ENCODE measurements at places on chromosomes 7 and 10. TPM values are rescaled to one million over a fixed set of nuclear protein-coding genes. Genes with fewer than 3 reads are reported as not detected.

- peaks cover 47% of the 10 kb centered on the region for H3K4me1 ChIP-seq
- H3K36me3 ChIP-seq: no peaks in the 10 kb centered on the region
- no peak overlapping the region for H3K4me3 ChIP-seq
- DNase-seq: no peak
Observed at GRCh38 chr10:69327463-69328379, 49.4 kb downstream of the HK1 start.

DNA sequence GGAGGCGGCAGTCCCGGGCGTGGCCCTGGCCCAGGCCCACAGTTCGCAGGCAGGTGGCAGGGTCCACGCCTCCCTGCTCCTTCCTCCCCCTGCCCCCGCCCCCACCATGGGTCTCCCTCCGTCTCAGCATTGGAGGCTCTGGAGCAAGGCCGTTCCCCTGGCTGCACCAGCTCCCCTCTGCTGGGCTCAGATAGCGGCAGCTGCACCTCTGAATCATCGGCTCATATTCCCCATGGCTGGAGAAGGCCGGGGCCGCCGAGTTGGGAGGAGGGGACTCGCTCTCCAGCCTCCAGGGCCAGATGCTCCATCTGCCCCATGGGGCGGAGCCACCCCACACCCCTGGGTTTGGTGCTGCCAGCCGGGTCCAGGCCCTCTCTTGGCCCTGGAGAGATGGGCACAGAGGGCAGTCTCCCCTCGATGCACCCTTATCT lies 145.0 kb downstream of the ELFN1 start:
- no peak for DNase-seq
- no peak overlapping the region for H3K4me3 ChIP-seq

DNA sequence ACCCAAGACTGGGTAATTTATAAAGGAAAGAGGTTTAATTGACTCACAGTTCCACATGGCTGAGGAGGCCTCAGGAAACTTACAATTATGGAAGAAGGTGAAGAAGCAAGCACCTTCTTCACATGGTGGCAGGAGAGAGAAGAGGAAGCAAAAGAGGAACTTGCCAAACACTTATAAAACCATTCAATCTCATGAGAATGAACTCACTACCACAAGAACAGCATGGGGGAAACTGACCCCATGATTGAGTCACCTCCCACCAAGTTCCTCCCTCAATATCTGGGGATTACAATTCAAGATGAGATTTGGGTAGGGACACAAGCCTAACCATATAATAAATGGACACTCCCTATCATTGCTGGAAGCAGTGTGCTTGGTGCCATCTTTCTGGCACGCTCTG lies 506.3 kb downstream of the CALN1 start:
- no peaks in the 10 kb centered on the region for H3K4me1 ChIP-seq
- H3K27me3 ChIP-seq: peaks cover 34% of the 10 kb centered on the region
- no peak overlapping the region for H3K4me3 ChIP-seq
- no peaks in the 10 kb centered on the region for H3K36me3 ChIP-seq

GRCh38 chr10:76454506-76455140 lies 1023.2 kb downstream of the LRMDA start:
- no peaks in the 10 kb centered on the region for H3K27me3 ChIP-seq
- H3K36me3 ChIP-seq: no peaks in the 10 kb centered on the region
- no peak overlapping the region for H3K27ac ChIP-seq
- H3K4me1 ChIP-seq: peaks cover 11% of the 10 kb centered on the region

GRCh38 chr7:151110941-151111645 lies 24.8 kb downstream of the AGAP3 start:
- H3K4me1 ChIP-seq: peaks cover 26% of the 10 kb centered on the region
- H3K27ac ChIP-seq: no peak overlapping the region
- no peaks in the 10 kb centered on the region for H3K27me3 ChIP-seq
- no peak for DNase-seq
- no peak overlapping the region for H3K4me3 ChIP-seq

GIMAP8 gene
- not detected for total RNA-seq

CYP3A4 gene
- not detected for total RNA-seq

DNA sequence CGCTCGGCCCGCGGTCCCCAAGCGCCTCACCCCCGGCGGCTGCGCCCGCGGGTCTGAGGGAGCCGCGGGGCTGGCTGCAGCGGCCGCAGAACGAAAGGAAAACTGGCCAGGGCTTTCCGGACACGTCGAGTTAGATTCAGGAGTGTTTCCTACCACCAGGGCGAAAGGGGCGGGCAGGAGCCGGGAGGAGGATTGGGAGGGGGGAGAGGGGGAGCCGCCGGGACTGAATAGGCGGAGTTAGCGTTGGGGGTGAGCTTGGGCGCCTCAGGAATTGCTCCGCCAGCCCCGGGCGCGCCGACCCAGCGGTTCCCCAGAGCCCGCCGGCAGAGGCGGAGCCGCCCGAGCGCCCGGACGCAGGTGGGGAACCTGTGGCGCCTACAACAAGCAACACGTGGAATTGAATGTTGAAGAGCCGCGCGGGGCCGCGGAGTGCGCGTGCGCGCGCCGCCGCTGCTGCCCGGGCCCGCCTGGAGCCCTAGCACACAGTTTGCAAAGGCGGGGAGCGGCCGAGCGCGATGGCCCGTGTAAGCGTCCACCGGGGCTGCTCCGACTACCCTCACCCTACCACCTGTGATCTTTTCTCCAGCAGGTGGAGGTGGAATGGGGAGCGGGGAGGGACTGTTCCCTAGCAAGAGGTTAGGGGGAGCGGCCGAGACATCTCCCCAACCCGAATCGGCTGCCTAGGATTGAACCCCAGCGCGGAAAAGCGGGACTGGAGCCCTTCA lies at the start of gene CADPS2:
Gene CADPS2 (minus strand): TSS at position 104 of the 725 bp plus-strand sequence. CDS start 123 bp downstream, outside the sequence.
- H3K4me3 ChIP-seq: peak within 1 kb of the TSS; percentile 82
- H3K4me1 ChIP-seq: peaks cover 25% of the 10 kb centered on the region
- H3K27me3 ChIP-seq: peaks cover 43% of the 10 kb centered on the region
- H3K36me3 ChIP-seq: no peaks in the 10 kb centered on the region
- H3K27ac ChIP-seq: peak within 1 kb of the TSS; percentile 19

- no peak overlapping the region for H3K4me3 ChIP-seq
- peaks cover 29% of the 10 kb centered on the region for H3K27me3 ChIP-seq
- H3K4me1 ChIP-seq: no peaks in the 10 kb centered on the region
- no peak for DNase-seq
- no peaks in the 10 kb centered on the region for H3K36me3 ChIP-seq
- H3K27ac ChIP-seq: no peak overlapping the region
Observed at GRCh38 chr10:104822088-104822487, 181.0 kb downstream of the SORCS3 start.

GRCh38 chr7:139099172-139099947 lies 10.2 kb downstream of the ZC3HAV1 start:
- H3K4me1 ChIP-seq: peaks cover 11% of the 10 kb centered on the region
- no peaks in the 10 kb centered on the region for H3K27me3 ChIP-seq
- H3K27ac ChIP-seq: peak overlapping the region; percentile 30
- DNase-seq: no peak

WDR86 gene
- 274 TPM for total RNA-seq

GRCh38 chr7:88357781-88358525 lies 51.3 kb upstream of the STEAP4 start:
- DNase-seq: no peak
- H3K36me3 ChIP-seq: no peaks in the 10 kb centered on the region
- peaks cover 11% of the 10 kb centered on the region for H3K27me3 ChIP-seq
- no peak overlapping the region for H3K4me3 ChIP-seq

PTN gene
- 179 TPM for total RNA-seq

GSAP gene
- total RNA-seq: 18.4 TPM

SEMA4G gene
- total RNA-seq: 22.2 TPM

DNA sequence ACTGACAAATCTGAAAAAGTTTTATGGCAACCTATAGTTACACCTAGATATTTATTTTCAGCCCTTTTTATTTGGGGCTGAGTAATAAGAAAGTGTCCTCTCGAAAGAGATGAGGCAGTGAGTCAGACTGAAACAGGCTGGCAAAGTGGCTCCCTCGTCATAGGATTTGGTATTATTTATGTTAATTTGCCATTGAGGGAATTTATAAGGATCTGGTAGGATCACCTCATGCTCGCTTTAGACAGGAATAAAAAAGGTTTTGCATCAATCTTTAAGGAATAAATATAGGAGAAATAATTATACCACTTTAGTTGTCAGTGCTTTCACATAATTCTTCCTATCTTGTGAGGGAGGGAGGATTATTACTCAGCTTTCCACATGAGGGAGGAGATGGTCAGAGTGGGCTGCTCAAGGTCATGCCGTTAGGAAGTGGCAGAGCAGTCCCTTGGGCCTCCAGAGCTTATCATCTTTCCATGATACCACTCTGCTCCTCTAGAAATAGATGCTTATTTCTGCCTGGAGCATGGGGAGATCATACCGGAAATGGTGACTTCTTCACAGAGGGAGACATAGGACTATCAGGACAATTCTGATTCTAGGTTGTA lies 356.8 kb downstream of the GPR158 start:
- H3K4me3 ChIP-seq: no peak overlapping the region
- H3K4me1 ChIP-seq: peaks cover 35% of the 10 kb centered on the region
- H3K27me3 ChIP-seq: no peaks in the 10 kb centered on the region
- no peak for DNase-seq

DNA sequence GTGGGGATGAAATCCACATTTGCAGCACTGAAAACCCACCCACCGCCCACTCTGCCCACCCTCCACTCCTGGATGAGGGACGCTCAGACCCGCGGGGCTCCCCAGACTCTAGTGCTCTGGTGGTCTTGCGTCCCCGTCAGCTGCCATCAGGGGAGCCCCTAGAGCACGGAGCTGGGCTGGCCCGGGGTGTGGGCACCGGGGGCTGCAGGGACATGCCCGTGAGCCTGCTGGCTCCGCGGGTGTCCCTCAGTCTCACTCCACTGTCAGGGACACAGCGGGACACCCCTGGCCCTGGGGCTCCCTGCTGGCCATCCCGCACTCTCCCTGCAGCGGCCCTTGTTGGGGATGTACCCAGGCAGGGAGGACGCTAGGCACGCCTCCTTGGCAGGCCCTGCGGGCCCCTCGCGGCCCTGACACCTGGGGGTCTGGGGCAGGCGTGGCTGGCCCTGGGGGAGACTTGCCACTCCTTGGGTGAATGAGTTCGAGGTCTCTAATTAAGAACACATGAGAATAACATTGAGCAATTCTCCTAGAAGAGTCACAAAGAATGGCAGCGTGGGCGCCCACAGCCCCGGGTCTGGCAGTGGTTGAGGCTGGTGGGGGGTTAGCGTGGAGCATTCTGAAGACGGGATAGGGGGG lies 64.2 kb downstream of the CFAP46 start:
- DNase-seq: peak; percentile 13
- no peaks in the 10 kb centered on the region for H3K36me3 ChIP-seq
- peaks cover 3% of the 10 kb centered on the region for H3K4me1 ChIP-seq
- H3K27ac ChIP-seq: no peak overlapping the region
- H3K4me3 ChIP-seq: no peak overlapping the region

GRCh38 chr10:126187399-126187798 lies 200.9 kb downstream of the ADAM12 start:
- H3K4me3 ChIP-seq: no peak overlapping the region
- H3K36me3 ChIP-seq: no peaks in the 10 kb centered on the region
- H3K27me3 ChIP-seq: peaks cover 35% of the 10 kb centered on the region

CH25H gene
- total RNA-seq: not detected

PRSS2 gene
- total RNA-seq: not detected

Data from mesothelial cell of epicardium (in vitro differentiated cells).